ENCODE measurements at places on chromosomes 1 and 21. TPM values are rescaled to one million over a fixed set of nuclear protein-coding genes. Genes with fewer than 3 reads are reported as not detected.

CLDN17 gene
- polyA plus RNA-seq, result not detected

SLAMF8 gene
- not detected for polyA plus RNA-seq

TFF3 gene
- polyA plus RNA-seq, result not detected

HSD3B2 gene
- polyA plus RNA-seq, result not detected

ALG14 gene
- 3.1 TPM for polyA plus RNA-seq

AMY1B gene
- polyA plus RNA-seq, result not detected
